NCI-H460 (cell line): ENCODE measurements at places on chromosomes 1 and 21. TPM values are rescaled to one million over a fixed set of nuclear protein-coding genes. Genes with fewer than 3 reads are reported as not detected.

The S100A1 gene
- not detected in 2 replicates for total RNA-seq

The MYBPH gene
- not detected in 2 replicates for total RNA-seq

The GNG12 gene
- 267 and 272 TPM in 2 replicates for total RNA-seq

The CR1L gene
- total RNA-seq, result not detected in 2 replicates
